ENCODE measurements at places on chromosomes 13 and 19. TPM values are rescaled to one million over a fixed set of nuclear protein-coding genes. Genes with fewer than 3 reads are reported as not detected.

- no peak overlapping the region for H3K4me3 ChIP-seq
- no peak overlapping the region for H3K27ac ChIP-seq
- peak; percentile 6 for DNase-seq
Measured at GRCh38 chr13:72317346-72318109, 409.9 kb downstream of the MZT1 start.

GRCh38 chr19:41225238-41226052 is 6.4 kb downstream of the AXL start:
- peak overlapping the region; percentile 92 for H3K27ac ChIP-seq
- peak; percentile 94 for DNase-seq
- H3K27me3 ChIP-seq = peaks cover 3% of the 10 kb centered on the region
- H3K36me3 ChIP-seq = peaks cover 26% of the 10 kb centered on the region
- H3K4me1 ChIP-seq = peaks cover 40% of the 10 kb centered on the region

DNA sequence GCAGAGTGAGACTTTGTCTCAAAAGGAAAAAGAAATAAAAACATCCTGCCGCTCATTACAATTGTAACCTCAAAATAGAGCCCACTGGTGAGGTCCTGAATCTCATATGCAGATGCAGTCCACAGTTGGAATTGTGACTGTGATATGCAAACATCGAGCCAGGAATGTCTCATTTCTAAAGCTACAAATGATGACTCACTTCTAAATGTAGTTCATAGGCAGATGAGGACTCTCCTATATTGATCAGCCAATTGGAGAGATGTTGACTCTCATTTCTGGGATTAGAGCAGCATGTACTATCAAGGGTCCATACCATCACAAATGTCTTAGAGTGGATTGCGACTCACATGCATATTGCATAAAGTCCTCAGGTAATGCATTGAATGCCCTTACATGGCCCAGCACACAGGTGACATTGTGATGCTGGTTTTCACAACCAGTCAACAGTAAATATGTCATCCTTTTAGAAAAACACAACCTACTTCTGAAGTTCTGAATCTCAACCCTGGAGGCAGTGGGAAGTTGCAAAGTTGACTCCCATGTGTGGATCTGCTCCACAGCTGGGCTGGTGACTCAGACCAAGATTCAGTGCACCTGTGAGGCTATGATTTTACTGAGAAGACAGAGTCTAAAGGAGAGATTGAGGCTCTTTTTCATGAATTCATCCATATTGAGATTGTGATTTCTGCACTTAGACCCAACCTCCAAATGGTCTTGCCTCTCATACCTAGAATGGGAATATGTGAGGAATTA is 16.9 kb upstream of the ZNF254 start:
- no peak overlapping the region for H3K27ac ChIP-seq
- peaks cover 28% of the 10 kb centered on the region for H3K36me3 ChIP-seq
- no peak overlapping the region for H3K4me3 ChIP-seq

DNA sequence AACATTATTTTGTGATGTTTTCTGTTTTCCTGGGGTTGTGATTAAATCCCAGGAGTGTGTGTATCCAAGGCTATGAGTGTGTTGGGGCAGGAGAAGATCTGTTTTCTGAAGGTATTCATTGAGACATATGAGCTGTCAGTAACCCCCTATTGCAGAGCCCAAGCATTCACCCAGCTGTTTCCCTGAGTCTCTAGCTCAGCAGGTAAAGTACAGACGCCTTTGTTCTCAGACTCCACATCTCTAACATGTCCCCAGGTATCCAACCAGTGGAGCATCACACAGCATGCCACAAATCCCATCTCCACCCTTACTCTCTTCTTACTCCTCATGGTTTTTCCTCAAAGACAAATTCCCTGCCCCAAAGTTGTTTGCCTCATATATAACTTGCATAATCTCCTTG is 213.6 kb downstream of the PCDH20 start:
- H3K4me3 ChIP-seq = no peak overlapping the region
- no peaks in the 10 kb centered on the region for H3K4me1 ChIP-seq
- DNase-seq = no peak
- H3K36me3 ChIP-seq = no peaks in the 10 kb centered on the region

- DNase-seq = no peak
- no peaks in the 10 kb centered on the region for H3K36me3 ChIP-seq
- H3K27me3 ChIP-seq = no peaks in the 10 kb centered on the region
- H3K4me3 ChIP-seq = no peak overlapping the region
- H3K27ac ChIP-seq = no peak overlapping the region
Measured at GRCh38 chr19:39218230-39219007, 14.4 kb upstream of the SYCN start.

GRCh38 chr13:30880151-30880855 is 25.8 kb upstream of the MEDAG start:
- no peaks in the 10 kb centered on the region for H3K27me3 ChIP-seq
- no peak overlapping the region for H3K4me3 ChIP-seq
- DNase-seq = peak; percentile 88
- peaks cover 25% of the 10 kb centered on the region for H3K4me1 ChIP-seq

GRCh38 chr13:59423708-59424340 is 739.9 kb downstream of the DIAPH3 start:
- H3K27me3 ChIP-seq = no peaks in the 10 kb centered on the region
- no peak overlapping the region for H3K27ac ChIP-seq
- H3K4me3 ChIP-seq = no peak overlapping the region
- peak; percentile 73 for DNase-seq

GRCh38 chr19:18433015-18433691 is 4.8 kb downstream of the ISYNA1 start:
- H3K27me3 ChIP-seq = no peaks in the 10 kb centered on the region
- peaks cover 70% of the 10 kb centered on the region for H3K4me1 ChIP-seq
- peak overlapping the region; percentile 39 for H3K4me3 ChIP-seq
- peak; percentile 59 for DNase-seq

DNA sequence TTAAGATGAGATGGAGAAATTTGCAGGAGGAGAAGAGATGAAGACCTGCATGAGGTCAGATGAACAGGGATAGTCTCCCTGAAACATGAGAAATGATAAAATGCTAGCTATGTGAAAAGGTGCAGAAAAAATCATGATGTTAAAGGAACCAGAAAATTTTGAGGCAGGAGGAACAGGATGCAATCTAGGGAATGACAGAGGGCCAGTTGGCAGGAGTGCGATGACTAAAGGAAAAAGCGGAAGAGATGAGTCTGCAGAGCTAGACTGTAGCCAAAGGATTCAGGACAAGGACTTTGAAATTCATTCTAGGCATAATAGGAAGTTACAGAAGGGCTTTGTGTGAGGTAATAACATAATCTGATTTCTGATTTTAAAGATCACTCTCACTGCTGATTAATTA is 77.9 kb downstream of the TRPC4 start:
- no peak overlapping the region for H3K27ac ChIP-seq
- no peak overlapping the region for H3K4me3 ChIP-seq
- peak; percentile 80 for DNase-seq

DNA sequence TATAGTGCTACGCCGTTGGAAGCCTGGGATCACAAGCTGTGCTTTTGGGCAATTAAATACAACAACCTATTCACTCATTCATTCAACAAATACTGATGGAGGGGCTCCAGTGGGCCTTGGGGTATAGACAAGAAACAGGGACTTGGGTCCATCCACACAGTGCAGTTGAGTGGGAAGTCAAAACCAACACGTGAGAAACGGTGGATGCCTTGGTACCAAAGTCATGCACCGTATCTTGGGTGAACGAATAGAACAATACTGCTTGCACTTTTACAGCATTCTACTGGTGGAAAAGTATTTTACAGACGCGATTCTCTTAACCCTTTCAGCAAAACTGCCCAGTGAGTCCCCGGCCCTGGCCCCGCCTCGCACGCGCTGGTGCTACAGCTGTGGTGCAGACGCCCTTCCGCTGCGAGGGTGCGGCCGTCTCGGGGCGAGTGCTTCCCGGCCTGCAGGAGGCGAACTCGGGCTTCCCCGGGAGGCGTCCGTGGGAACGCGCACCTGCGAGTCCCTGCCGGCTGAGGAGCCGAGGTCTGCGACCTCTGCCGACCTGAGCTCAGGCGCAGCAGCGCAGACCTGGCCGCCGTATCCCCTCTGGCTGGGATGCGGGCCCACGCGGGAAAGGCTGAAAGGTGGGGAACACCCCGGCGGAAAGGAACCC is 8.3 kb downstream of the TNFRSF19 start:
- H3K36me3 ChIP-seq = no peaks in the 10 kb centered on the region
- H3K27me3 ChIP-seq = peaks cover 6% of the 10 kb centered on the region
- peak overlapping the region; percentile 82 for H3K27ac ChIP-seq
- H3K4me3 ChIP-seq = peak overlapping the region; percentile 77

DNA sequence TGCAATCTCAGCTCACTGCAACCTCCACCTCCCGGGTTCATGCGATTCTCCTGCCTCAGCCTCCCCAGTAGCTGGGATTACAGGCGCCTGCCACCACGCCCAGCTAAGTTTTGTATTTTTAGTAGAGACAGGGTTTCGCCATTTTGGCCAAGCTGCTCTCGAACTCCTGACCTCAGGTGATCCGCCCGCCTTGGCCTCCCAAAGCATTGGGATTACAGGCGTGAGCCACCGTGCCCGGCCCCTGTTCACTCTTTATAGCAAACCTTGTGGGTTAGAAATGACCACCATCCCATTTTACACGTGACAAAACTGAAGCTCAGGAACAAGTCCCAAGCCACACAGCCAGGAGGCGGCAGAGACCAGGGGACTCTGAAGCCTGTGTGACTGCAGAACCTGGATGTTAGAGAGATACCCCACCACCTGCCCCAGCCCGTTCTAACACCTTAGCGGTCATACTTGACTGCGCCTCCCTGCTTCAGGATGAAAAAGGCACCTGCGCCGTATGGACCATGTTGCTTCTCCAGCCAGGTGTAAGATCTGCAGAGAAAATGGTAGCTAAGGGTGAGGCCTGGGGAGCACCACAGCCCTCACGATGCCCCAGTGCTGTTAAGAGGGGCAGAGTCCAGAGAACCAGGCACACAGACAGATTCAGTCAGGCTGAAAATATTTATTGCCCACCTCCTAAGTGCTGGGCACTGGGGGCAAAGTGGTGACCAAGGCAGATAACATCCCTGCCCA is 3.6 kb downstream of the DMAC2 start:
- no peak overlapping the region for H3K27ac ChIP-seq
- H3K36me3 ChIP-seq = peaks cover 39% of the 10 kb centered on the region
- DNase-seq = no peak
- peaks cover 4% of the 10 kb centered on the region for H3K4me1 ChIP-seq
- no peaks in the 10 kb centered on the region for H3K27me3 ChIP-seq
- no peak overlapping the region for H3K4me3 ChIP-seq

- H3K4me3 ChIP-seq = no peak overlapping the region
- no peaks in the 10 kb centered on the region for H3K27me3 ChIP-seq
- no peak overlapping the region for H3K27ac ChIP-seq
- H3K36me3 ChIP-seq = no peaks in the 10 kb centered on the region
- DNase-seq = no peak
Measured at GRCh38 chr13:105336706-105337576, 1198.5 kb downstream of the EFNB2 start.

DNA sequence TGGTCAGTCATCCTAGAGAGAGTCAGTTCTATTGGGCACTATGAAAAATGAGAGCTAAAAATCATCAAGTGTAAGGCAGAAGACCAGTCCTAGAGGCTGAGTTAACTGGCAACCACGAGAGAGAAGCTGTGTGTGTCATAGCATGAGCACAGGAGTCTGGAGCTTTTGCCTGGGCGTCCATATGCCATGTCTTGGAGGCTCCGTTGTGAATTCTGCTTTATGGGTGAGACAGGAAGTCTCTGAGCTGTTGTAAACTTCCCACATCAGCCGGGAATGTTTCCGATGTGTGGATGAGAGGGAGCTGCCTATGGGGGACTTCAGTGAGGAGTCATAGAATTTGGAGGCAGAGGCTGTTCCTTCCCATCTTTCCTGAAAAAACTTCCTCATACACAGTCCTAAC is 120.0 kb downstream of the ITGBL1 start:
- DNase-seq = no peak
- H3K27ac ChIP-seq = no peak overlapping the region
- H3K4me1 ChIP-seq = no peaks in the 10 kb centered on the region
- no peak overlapping the region for H3K4me3 ChIP-seq
- H3K27me3 ChIP-seq = no peaks in the 10 kb centered on the region

- no peak overlapping the region for H3K4me3 ChIP-seq
- peaks cover 8% of the 10 kb centered on the region for H3K36me3 ChIP-seq
- H3K27ac ChIP-seq = no peak overlapping the region
- peaks cover 15% of the 10 kb centered on the region for H3K4me1 ChIP-seq
- no peak for DNase-seq
Measured at GRCh38 chr13:21138561-21138960, 37.8 kb downstream of the SKA3 start.

DNA sequence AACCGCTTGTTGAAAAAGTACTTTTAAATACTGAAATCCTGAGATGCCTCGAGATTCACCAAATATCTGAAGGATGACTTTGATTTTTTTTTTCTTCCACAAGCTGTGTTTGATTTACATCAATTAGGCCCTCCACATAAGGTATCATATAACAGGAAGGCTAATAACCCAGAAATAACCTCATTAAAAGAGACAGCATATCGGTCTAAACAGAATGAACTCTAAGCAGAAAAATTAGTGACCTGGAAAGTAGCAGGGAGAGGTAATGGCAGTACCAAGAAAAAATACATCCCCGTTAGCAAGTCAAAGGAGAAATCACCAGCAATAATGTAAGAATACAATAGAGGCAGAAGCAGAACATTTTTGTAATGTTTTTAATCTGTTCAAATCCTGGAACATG is 452.4 kb upstream of the TSHZ3 start:
- H3K4me3 ChIP-seq = no peak overlapping the region
- H3K27me3 ChIP-seq = no peaks in the 10 kb centered on the region
- DNase-seq = no peak
- H3K36me3 ChIP-seq = no peaks in the 10 kb centered on the region
- H3K4me1 ChIP-seq = no peaks in the 10 kb centered on the region
- no peak overlapping the region for H3K27ac ChIP-seq

DNA sequence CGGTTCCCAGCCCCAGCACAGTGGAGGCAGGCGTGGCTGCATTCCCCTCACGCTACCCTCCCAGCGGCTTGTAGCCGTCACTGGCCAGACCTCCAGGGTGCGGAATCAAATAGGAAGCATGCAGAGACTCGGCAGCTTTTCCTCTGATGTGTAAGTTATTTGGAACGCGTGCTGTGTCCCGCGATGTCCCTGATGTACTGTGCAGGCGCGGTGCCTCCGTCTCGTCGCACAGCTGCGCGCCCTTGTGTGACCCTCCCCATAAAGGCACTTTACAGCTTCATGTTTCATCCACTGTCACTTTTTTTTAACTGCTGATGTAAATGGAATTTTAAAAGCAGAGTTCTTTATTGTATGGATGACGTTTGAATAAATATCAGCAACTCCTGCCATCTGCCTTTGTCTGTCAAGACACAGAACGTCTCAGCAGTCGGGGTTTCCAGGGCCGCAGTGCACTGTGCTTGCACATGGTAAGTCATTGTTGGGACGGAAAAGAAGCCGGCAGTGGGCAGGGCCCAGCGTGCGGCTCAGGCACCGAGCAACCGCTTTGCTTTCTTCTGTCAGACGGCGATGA is 7.3 kb upstream of the F7 start:
- H3K27ac ChIP-seq = peak overlapping the region; percentile 87
- H3K4me1 ChIP-seq = peaks cover 20% of the 10 kb centered on the region
- no peaks in the 10 kb centered on the region for H3K36me3 ChIP-seq
- no peaks in the 10 kb centered on the region for H3K27me3 ChIP-seq
- H3K4me3 ChIP-seq = peak overlapping the region; percentile 3

DENND1C gene
- polyA plus RNA-seq = 2.1 TPM

PNMA8C gene
- polyA plus RNA-seq = 0.18 TPM

C19orf67 gene
- not detected for polyA plus RNA-seq

CNN1 gene
- polyA plus RNA-seq = 144 TPM

Data from muscle of leg (tissue), 16 donors.